ENCODE measurements at places on chromosomes 7 and 10.

DNA sequence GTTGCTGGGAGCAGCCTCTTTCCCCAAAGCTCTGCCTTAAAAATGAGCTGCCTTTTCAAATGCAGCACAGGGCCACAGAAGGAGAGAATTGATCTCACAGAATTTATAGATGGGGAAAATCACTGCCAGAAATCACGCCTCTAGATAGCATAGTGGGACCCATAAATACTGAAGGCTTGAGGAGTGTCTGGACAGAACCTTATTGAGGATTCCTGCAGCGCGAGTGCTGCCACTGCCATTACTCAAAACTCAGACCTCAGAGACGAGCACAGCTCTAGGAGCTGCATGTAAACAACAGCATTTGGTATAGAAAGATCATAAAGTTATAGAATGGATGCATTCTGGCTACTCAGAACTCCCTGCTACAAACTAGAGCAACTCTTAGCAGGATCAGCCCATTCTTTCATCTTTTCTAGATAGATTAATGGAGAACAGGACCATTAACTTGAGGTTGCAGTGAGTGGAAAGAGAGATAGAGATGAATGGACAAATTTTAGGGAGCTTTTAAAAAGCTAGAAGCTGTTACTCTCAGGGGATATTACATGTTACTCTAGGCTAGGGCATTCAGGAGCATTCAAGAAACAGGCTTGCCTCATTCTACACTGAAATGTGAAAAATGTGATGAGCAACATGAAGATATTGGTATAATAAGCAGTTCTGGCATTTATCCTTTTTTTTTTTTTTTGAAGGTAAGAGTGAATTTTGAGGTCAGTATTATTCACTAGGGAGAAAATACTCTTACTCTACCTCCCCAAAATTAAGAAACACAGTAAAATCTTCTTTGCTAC is 267.2 kb upstream of the SLC26A5 start:
- DNase-seq = no peak

- no peak for DNase-seq
Measured at GRCh38 chr7:3244241-3244814, 56.7 kb upstream of the SDK1 start.

DNA sequence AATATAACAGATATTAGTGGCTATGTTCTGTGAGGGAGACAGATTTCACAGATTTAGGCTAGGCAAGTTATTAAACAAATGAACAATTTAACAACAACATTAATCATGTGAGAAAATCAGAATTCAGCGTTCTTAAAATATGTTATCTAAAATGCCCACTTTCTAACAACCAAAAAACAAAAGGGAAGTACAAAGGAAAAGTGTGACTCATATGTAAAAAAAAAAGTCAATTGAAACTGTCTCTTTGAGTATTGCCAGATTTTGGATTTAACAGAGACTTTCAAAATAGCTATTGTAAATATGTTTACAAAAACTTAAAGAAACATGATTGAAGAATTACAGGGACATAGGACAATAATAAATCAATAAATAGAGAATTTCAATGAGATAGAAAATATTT is 34.8 kb upstream of the ARHGAP22 start:
- DNase-seq = no peak

GRCh38 chr7:106423821-106424475 is 139.2 kb upstream of the NAMPT start:
- DNase-seq = no peak

DNA sequence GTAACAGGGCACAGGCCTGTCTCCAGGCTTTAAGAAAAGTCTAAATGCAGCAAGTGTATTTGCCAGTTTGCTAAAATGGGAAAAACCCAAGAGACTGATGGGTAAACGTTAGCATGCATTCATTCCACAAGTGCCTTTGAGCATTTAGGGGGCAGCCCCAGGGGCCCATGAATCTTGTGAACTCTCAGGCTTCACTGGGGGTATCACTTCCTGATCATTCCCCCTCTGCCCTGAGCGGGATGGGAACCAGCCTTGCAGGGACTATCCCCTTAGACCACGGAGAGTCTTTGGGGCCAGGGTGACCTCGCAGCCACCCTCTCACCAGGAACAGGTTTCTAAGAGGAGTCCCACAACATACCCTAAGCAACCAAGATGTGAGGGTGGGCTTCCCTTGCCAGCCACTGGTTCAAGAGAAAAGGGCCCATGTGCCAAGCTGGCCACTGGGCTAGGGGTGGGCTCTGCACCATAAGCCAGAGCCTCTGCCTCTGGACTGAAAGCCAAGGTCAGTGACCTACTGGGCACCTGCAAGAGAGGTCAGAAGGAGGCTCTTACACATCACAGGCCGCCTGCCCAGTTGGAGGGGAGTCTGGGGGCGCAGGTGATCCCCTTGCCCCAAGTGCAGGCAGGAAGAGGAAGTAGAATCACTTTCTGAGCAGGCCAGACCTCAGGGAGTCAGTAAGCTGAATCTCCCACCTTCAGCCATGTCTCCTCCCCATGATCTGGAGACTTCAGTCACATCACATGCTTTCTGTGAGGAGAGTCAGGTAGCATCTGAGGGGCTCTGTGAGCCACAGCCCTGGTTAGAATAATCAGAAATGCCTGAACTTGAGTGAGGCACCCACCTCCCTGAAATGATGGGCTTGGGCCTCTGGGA is 75.0 kb downstream of the C10orf105 start:
- DNase-seq = no peak

DNA sequence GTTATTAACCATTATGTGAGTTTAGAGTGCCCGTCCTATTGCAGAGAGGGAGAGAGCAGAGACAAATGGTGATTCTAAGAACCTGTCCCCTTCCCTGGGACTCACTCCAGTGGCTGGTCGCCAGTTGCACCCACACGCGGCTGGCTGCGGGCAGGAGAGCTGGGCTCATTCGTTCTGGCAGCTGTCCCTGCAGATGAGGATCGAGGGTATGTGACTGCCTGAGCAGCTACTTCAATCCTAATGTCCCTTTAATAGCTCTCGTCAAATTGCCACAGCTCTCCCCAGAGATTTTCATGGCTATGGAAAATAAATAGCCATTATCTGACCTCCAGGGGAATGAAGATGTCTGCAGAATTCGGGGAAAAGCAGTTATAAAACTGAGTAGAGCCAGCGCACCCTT is 41.6 kb downstream of the RBM28 start:
- DNase-seq = no peak
